ENCODE measurements at places on chromosomes 13 and 19. TPM values are rescaled to one million over a fixed set of nuclear protein-coding genes. Genes with fewer than 3 reads are reported as not detected.

DNA sequence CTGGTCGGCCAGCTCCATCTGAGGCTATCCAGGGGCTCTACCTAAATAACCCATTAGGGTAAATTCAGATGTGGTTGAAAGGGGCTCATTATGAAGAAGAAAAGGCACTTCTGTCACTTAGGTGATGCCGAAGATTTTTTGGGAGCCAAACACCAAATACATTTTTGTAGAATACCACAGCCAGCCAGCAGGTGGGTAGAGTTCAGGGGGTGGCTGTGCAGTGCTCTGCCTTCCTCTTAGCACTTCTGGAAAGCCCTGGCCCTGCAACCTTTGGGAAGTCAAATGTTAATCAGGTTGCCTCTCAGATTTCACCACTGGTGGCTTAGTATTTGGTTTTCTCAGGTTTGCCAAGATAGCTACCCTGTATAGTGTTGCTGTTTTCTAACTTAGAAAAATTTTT, 18.5 kb upstream of the GPR18 start:
- DNase-seq: no peak

DNA sequence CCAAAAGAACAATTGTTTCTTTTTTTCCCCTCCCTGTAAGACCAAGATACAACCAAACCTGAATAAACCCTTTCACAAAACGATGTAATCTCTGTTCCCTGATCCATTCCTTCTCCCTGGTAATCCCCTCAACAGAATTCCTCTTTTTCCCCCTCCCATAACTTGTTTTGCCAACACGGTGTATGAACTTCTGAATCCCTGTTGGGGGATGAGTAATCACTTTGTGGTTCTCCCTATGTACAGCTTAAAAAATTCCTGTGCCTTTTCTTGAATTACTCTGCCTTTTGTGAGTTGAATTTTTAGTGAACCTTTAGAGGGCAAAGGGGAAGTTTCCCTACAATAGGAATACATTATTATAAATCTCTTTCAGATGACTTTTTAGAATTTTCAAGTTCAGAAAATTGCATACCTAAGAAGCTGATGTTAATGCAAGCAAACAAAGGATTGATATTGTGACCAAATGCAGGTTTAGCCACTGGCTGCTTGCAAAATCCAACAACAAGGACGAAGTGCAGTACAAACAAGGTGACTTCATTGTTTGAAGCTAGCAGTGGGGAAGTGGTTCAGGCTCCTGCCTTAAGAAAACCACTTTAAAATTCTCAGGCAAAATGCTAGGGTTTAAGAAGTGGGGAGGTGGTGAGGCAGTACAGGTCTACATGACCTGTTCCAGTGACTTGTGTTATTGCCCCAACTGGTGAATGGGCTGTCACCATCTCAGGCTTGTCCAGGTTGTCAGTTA, 15.0 kb upstream of the EPSTI1 start:
- no peak for DNase-seq

- no peak for DNase-seq
Observed at GRCh38 chr19:36113894-36114720, 568 bp downstream of the POLR2I start.

DNA sequence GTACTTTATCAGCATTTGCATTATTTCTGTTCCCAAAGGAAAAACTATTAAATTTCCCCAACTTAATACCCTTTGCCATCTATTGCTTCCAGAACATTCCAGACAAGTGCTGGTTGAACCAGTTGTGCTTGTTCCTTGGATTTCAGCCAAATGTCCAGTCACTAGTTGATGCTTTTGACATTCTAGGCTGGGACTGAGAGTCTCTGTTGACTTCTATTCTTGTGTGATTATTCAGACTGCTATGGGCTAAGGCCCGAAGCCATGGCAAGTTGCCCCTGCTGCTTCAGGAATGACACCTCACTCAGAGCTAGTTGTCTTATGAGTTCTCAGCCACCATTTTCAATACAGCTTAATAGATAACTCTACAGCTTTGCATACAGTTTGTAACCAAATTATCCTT, 458.1 kb upstream of the ARGLU1 start:
- no peak for DNase-seq

DNA sequence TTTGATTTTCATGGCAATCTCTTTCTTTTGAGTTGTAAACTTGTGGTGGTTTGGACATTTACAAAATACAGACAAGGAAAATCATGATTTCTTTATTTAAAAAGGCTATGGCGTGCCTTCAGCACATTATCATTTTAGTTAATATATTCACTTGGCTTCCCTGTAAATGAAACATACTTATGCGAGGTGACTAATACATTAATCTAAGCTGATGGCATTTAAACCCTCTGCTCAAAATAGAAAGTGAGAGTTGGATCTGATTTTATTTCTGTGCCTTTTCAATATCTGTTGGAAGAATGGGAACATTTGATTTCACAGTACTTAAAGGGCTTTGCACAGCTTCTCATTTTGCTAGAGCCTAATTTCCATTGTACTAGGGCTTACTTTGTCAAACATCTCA, 289.8 kb downstream of the MTUS2 start:
- no peak for DNase-seq

DNA sequence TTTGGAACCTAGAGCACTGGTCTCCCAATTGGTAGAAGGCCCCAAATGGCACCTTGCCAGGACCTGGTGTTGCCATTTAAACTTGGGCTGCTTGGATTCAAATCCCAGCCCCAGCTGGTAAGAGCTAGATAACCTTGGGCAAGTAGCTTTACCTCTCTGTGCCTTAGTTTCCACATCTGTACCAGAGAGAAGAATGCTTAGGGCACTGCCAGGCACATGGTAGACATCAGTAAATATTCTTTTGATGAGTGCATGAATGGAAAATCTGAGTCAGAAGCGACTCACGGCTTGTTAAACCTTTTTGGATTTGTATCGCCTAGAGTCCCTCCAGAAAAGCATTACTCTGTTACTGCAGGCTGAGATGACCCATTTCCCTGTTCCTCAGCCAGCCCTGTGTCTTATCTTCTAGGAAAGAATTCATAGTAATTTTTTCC, 90.9 kb downstream of the SIPA1L3 start:
- peak; percentile 76 for DNase-seq

- DNase-seq: no peak
Observed at GRCh38 chr19:13050274-13050673, 52.4 kb downstream of the LYL1 start.

DNA sequence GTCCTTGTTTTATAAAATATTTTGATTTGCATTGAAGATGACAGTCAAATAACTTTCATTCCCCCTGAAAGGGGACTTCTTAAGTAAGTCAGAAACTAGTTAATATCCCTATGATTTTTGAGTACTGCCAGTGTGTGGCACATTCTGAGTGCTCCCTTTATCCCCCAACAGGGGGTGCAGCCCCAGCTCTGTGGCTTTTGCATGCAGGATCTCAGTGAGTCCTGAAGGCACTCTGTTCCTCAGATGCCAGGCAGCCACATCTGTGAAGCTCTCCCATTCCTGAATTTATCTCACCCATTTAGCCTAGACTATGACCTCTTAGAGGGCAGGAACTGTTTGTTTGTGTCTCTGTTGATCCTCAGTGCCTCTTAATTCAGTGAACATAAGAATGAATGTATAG, 123.1 kb downstream of the CDK8 start:
- no peak for DNase-seq

DNA sequence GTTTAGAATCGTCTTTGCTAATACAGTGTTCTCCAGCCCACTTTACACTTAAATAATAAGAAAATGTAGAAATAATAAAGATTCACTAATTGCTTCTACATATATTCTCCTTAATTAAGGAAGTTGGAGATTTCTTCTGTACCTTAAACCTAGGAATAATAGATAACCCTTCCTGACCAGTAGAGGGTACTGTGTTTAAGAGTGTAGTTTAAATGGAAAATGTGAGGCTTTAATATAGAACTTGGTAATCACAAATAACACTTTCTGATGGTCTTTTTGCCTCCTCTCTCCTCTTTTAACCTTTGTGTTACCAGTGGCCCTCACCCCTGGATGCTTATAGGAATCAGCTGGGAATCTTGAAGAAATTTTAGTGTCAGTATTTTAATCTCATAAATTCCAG, 20.7 kb downstream of the POMP start:
- DNase-seq: no peak

DNA sequence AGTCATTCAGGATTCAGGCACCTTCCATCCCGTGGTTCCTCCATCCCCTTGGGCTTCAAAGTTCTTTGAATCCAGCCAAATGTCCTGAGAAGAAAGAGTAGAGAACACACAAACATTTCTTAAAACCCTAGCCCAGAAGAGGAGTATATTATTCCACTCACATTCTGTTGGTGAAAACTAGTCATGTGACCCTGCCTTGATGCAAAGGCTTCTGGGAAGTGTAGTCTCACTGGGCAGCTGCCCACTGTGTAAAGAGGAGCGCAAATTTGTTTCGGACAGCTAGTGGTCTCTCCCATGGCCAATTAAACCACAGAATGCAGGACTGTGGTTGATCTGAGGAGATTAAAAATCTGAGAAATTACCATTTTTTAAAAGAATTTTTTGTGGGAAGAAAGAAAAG, 304.4 kb downstream of the SUCLA2 start:
- no peak for DNase-seq

DNA sequence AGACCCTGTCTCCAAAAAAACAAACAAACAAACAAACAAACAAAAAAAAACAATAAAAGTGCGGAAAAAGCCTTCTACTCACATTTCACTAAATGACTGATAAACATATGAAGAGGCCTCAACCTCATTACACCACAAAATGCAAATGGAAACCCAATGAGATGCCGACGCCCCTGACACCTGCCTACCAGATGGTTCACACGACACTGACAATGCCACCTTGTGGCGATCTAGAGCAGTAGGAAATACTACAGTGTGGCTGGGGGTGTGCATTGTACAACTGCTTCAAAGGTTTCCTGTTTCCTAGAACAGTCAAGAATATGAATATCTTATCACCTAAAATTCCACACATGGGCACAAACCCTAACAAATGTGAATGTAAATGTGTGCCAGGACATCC, 14.0 kb downstream of the SCGB2B2 start:
- no peak for DNase-seq

Gene KLK15
- total RNA-seq: not detected

Gene KMT5C
- 11.9 TPM for total RNA-seq

Gene LGALS7
- total RNA-seq: not detected

Gene SULT2A1
- not detected for total RNA-seq

Gene SIGLEC12
- not detected for total RNA-seq

Gene ZNF497
- total RNA-seq: 0.58 TPM

Gene ZNF177
- total RNA-seq: 3.9 TPM

Gene PPP5C
- 83.0 TPM for total RNA-seq
